Activated CD4-positive, alpha-beta memory T cell treated with anti-CD3 and anti-CD28 coated beads, Interleukin-2, amount 10 ng/mL, durations not matched to agents 7 days and 5 days (primary cell): ENCODE measurements at places on chromosomes 7 and 10.

- no peak for DNase-seq
Observed at GRCh38 chr10:83897626-83898025, 241.7 kb upstream of the GHITM start.

- no peak for DNase-seq
Observed at GRCh38 chr10:116307455-116307854, 16.8 kb upstream of the CCDC172 start.

DNA sequence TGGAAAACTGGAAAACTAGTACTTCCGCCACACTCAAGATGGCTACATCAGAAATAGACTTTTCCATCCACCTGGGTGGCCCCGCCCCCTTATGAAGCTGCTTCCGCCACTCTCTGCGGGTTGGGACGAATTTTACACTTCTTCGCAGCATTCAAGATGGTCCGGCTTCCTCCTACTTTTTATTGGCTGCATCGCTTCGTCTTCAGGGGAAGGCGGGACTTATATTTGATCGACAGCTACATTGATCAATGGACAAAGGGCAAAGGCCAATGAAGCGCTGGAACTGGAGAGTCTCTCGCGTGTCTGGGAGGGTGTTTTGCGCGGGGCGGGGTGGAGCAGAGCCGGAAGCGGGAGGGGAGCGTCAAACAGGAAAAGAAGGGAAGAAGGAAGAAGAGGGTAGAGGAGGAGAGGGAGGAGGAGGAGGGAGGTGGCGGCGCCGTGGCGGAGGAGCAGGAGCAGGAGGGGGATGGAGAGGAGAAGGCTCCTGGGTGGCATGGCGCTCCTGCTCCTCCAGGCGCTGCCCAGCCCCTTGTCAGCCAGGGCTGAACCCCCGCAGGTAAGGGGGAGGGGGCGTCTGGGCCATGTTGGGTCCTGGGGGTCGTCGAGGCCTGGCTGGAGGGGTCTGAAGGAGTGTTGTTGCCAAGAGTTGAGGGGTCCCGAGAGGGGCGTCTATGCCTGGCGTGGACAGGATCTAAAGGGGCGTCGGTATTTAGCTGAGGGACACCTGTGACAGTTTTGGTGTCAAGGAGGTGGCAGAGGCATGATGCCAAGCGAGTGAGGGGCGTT, at the start of gene WBP1L:
TSS of gene WBP1L (plus strand) at position 361 of the 786 bp plus-strand sequence. CDS start at position 467, 106 bp downstream.
- DNase-seq = peak; percentile 96

DNA sequence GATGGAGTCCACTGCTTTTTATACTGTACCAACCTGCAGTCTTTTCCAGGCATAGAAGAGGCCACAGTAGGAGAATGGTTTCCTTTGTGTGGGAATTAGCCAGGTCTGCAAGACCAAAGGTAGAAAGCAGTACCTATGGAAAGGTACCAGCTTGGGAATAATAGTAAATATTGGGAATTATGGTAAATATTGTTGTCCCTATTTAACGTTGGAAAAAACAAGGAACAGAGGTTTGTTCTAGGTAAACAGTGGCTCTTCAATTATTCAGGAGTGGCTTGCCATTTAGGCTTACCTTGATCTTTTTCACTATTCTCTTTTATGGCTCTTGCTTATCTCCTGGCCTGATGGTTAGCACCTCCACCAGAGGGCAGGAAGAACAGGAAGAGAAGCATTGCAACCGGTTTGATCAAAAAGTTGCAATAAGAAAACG, 43.9 kb upstream of the GSAP start:
- DNase-seq = no peak

GRCh38 chr7:151448261-151449252, 8.6 kb upstream of the CRYGN start:
- peak; percentile 80 for DNase-seq

DNA sequence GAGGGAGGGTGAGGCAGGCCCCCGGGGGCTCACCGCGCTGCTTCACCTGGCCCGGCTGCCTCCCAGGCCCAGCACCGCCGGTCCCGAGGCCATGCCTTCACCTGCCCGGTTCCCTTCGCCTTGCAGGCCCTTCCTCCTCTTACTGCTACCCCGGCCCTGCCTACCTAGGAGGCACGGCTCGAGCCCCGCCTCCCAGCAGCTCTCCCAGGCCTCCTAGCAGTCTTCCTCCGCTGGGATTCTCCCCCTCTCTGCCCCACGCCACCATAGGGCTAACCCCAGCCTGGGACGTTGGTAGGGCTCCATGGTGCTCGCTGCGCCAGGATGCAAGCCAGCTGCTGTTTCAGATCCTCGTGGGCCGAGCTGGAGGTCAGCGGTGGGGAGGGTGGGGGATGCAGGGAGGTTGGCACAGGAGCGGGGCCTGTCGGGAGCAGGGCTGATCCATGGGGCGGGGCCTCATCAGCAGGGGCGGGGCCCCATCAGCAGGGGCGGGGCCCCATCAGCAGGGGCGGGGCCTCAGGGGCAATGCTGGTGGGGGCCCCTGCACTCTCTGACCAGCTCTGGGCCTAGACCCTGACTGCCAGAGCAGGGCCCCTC, 63.3 kb downstream of the RASGEF1A start:
- peak; percentile 30 for DNase-seq

DNA sequence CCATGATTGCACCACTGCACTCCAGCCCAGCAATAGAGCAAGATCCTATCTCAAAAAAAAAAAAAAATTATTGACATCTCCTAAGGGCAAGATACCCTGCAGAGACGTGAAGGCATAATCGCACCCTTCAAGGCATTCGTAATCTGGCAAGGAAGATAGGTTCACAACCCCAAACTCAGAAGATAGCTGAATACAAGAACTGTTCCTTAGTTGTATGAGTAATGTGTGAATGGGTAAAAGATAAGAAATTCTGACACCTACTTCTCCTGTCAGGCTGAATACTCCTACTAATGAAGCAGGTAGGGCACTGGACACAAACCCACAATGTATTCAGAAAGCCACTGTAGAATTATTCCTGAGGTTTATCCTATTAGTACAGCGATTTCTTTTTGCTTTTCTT, 882.4 kb upstream of the AUTS2 start:
- no peak for DNase-seq

GRCh38 chr7:45253368-45253767, 95.8 kb downstream of the RAMP3 start:
- no peak for DNase-seq

- DNase-seq = no peak
Observed at GRCh38 chr7:55895021-55895420, 7.8 kb downstream of the ZNF713 start.

DNA sequence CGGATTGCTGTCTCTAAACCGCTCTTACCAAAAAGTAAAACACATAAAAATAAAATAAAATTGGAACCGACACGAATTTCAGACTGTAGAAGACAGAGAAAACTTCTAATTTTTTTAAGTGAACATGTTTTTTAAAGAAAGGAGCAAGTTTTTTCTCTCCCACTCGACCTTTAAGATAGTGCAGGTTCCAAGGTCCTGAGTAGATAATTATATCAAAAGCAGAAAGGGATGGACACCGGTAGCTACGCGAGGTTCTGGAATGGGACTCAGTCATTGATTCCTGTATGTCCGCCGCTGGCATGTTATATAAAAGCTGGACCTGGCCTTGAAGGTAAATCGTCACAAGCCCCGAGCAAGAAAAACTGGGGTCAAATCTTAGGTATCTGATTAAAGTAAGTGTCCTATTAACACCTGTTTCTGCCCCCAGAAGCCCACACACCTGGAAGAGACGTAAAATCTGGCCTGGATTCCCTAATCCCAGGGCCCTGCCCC, 462 bp upstream of the CISD1 start:
- no peak for DNase-seq

DNA sequence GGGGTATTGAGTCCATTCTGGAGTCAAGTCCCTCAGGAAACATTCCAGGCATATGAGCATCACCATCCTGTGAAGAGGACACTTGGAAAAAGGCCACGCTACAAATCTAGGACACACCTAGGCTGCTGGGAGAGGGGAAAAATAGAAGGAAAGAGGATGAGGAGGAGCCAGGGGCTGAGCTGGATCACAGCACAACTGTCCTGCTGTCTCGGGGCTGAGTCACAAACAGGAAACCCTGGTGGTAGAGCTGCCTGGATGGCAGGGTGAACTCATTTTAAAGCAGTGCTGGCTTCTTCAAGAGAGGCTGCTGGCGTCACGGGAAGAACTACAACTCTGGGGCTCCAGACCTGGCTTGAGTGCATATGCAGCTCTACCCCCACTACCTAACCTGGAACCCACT, 151.5 kb downstream of the RNF216 start:
- DNase-seq = peak; percentile 73

GRCh38 chr10:96833220-96834001, 1.3 kb downstream of the LCOR start:
- peak; percentile 22 for DNase-seq

DNA sequence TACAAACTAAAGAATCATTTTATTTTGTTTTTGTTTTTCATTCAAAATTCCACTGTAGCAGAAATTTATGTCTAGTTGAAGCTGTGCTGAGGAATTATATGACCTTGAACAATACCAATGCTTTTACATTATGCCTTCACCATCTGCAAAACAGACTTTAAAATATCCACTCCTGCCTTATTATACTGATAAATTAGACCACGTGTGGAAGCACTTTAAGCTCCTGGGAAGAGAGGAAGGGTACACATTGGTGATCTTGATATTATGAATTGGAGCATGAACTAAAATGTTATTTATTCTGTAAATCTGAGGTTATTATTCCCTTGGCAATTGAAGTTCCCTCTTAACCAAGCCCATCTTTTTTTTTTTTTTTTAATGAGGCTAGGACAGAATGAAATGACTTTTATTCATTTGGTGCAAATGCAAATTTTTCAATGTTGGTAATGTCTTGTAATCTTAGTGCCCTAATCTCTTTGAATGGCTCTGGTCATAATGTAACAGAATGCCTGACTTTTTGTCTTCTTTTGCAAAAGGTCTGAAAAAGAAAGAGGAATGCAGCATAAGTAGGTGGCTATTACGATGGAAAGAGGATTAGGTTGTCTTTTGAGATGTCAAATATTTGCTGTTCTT, 139.9 kb upstream of the COBL start:
- DNase-seq = no peak

DNA sequence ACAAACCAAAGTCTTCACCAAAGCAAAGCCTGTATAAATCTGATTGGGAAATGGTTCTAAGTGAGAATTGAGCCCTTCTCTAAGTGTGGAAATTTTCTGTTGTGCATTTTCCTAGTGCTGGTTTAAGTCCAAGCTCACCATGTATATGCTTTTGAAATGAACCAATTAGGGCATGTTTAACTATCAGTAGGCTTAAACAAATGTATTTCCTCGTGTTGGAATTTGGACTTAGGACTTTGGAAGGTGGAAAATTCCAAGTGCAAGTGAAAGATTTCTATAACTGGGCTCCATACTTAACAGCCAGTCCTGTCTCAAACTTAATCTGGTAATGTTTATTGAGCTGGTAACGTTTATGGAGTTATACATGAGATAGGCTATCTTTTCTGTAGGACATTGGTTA, 28.5 kb downstream of the CCNY start:
- DNase-seq = no peak

GRCh38 chr10:116691635-116692034, 50.7 kb downstream of the HSPA12A start:
- no peak for DNase-seq

DNA sequence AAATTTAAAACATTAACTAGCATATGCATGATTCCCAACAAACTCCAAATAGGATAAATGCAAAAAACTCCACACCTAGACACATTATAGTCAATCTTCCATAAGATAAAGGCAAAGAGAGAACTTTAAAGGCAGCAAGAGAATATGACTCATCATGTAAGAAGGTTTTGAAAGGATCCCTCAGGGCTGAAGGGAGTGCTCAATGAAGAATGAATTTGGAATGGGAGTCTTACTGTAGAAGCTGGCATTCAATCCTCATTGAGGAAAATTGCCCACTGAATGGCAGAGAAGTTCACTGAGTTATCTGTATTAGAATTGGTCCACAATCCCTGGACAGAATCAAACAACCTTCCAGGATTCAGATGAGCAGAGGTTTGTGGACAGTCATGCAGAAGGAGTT, 26.1 kb upstream of the ZNF365 start:
- DNase-seq = no peak

GRCh38 chr10:128610113-128610512, 483.9 kb upstream of the MKI67 start:
- DNase-seq = no peak

DNA sequence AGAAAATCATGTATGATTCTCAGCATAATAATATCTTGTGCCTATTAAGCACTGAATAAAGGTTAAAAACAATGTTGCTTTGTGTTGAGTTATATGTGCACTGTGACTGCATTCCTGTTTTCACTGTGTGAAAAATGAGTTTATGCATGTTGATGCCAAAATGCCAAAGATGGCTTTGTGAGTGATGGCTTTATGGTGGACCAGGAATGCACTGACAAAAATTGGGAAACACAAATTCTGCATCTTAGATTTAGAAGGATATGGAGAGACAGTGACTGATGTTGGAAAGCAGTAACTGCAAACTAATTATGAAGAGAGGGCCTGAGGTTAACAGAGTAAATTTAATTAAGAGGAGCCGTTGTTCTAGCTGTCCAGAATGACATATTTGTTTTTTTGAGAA, 440.4 kb downstream of the KIF20B start:
- DNase-seq = no peak

GRCh38 chr7:66720561-66720960, 20.0 kb upstream of the RABGEF1 start:
- DNase-seq = no peak

GRCh38 chr7:129771201-129771927, 159.8 kb downstream of the NRF1 start:
- no peak for DNase-seq

GRCh38 chr7:95269640-95270039, 54.7 kb downstream of the PON1 start:
- no peak for DNase-seq

GRCh38 chr10:111999205-111999914, 184.2 kb downstream of the GPAM start:
- no peak for DNase-seq

DNA sequence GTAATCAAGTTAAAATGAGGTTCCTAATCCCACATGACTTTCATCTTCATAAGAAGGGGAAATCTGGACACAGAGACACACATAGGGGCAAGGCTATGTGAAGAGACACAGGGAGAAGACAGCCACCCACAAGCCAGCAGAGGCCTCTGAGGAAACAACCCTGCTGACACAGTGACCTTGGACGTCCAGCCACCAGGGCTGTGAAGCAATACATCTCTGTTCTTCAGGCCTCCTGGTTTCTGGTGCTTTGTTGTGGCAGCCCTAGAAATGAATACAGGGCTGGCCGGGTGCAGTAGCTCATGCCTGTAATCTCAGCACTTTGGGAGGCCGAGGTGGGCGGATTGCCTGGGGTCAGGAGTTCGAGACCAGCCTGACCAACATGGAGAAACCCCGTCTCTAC, 183.9 kb downstream of the CXCL12 start:
- DNase-seq = no peak

DNA sequence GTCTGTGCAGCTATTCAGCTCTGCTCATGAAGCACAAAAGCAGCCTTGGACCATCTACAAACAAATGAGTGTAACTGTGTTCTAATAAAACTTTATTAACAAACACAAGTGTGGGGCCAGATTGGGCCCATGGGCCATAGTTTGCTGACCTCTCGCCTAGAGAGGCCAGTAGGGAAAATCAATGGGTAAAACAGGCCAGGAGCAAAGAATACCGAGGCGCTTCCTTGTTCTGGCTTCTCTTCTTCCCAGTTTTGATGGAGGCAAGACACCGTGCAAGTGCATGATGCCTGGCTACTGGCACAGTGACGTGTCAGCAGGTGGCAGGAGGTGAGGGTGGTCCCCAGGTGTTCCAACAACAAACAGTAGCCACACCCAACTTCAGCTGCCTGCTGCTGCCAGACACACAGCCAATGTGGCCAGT, 94.3 kb upstream of the SDK1 start:
- peak; percentile 10 for DNase-seq

GRCh38 chr7:304574-305409, 14.8 kb downstream of the FOXL3 start:
- no peak for DNase-seq
